ENCODE measurements at places on chromosomes 13 and 19. TPM values are rescaled to one million over a fixed set of nuclear protein-coding genes. Genes with fewer than 3 reads are reported as not detected.

GRCh38 chr19:38281811-38282566 lies 17.6 kb downstream of the SPINT2 start:
- DNase-seq: no peak

DNA sequence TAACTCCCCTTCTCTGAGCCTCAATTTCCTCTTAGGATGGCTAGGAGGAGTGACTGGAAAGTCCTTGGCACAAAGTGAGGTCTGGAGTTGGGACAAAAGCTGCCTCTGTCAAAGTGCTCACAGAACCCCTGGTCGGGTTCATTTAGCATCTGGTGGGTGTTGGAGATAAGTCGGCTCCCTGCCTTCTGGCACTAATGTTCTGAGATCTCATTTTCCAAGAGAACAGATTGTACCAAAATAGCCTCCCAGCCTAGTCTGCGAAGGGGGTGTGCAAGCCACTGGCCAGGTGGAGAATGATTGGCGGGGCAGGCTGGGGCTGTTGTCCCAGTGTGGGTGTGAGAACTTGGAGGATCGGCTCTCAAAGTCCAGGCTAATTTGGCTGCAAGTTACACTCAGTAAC lies 20.7 kb upstream of the NWD1 start:
- DNase-seq: no peak

- DNase-seq: peak; percentile 49
These were observed 32.6 kb downstream of the TFDP1 start for GRCh38 chr13:113616991-113617749.

GRCh38 chr13:33312150-33312860 lies 26.8 kb upstream of the STARD13 start:
- peak; percentile 59 for DNase-seq

GRCh38 chr19:660793-661426 lies 2.1 kb downstream of the RNF126 start:
- DNase-seq: no peak

Gene KLC3
- total RNA-seq: not detected

GRCh38 chr19:32415246-32415645 lies 9.7 kb downstream of the DPY19L3 start:
- no peak for DNase-seq

DNA sequence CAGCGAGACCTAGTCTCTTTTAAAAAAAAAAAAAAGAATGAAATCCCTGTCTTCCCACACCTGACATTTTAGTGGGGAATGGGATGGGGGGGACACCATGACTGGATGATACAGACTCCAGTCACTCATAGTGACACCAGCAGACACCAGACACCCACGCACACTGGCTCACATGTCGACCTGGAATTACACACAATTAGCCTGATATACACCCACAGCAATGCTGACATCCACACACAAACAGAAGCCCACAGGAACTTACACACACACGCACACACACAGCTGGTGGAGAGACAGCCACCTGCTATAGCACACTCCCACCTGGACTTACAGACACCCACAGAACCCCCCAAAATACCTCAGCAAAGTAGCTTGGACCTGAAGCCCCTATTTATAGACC lies 8.3 kb upstream of the NANOS3 start:
- no peak for DNase-seq

Gene NKPD1
- under 0.01 TPM for total RNA-seq

GRCh38 chr13:32114284-32114950 lies 82.8 kb downstream of the FRY start:
- DNase-seq: no peak

Gene ZIK1
- total RNA-seq: 11.3 TPM

Gene FBN3
- total RNA-seq: not detected

- DNase-seq: no peak
These were observed 29.4 kb upstream of the ZNF507 start for GRCh38 chr19:32316034-32316433.

DNA sequence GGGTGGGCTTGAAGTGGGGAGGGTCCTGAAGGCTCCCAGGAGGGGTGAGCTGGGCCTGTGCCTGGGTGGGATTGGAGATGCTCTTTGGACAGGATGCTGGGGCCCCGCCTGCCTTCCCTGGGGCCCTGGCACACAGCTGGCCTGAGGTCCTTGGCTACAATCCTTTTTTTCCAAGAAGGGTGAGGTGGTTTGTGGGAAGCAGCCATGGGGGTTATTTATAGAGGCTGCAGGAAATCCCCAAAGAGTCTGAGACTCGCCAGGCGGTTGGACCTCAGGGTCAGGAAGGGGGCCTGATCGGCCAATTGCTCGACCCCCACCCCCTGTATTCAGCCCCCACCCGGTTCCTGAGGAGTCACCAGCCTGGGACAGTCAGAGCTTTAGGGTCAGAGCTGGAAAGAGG lies 10.0 kb downstream of the GTPBP3 start:
- no peak for DNase-seq

DNA sequence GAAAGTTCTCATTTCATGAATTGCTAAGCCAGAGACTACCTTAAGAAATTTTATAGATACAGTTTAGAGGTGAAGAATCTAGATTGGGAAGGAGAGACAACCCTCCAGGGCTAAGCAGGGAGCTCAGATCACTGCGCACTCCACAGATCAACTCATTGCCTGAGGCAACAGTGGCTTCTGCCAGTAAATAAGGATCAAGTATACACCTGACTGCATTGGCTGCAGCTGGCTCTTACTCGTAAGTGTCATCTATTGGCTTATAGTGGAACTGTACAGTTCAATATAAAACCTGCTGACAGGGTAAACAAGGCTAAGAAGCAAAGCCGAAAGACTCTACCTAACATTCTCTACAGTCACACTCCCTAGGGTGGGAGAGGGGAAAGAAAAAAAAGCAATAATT lies 18.0 kb upstream of the C1QTNF9B start:
- DNase-seq: no peak

DNA sequence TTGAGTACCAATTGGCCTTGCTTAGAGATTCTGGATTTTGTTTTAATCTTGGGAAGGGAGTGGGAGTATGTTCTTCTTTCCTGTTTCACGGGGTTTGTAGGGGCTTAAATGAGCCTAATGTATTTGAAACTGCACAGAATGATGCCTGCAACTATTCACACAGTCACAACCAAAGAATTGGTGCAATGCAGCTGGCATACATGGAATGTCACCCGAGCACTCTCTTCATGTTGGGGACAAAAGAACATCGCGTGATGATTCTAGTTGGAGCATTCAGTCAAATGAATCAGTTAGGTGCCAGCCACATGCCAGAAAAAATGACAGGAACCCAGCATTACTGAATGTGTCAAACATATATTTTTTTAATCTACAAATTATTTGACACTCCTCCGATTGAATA lies 22.1 kb downstream of the STARD13 start:
- DNase-seq: no peak

- DNase-seq: no peak
These were observed 75.2 kb downstream of the DGKH start for GRCh38 chr13:42123600-42123999.

DNA sequence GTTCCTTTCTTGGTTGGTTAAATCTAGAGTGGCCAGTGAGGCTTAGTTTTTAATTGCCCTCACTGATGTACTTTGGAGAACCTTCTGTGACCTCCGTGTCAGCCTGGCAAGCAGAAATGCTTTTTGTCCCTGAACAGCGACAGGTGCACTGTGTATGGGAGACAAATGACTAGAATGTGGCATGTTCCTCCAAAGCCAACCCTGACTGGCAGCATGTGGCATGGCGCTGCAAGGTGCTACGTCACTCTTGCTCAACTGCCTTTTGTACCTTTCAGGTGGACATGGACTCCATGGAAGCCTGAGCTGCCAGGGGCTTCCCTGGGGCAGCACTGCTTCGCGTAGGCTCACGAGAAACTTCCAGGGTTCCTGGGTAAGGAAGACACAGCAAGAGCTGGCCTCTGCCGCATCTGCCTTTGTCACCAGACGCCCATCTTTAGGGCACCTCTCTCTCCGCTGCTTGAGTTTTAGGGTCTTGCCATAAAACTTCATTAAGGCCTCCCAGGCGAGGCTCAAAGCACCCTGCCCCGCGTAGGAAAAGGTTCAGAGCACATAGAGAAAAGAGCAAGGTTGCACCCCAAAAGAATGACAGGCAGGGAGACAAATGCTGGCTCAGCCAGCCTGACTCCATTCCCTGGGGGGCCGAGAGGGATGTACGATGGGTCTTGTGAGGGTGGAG lies 167.1 kb upstream of the SOX1 start:
- no peak for DNase-seq

Gene C19orf33
- 3.2 TPM for total RNA-seq

DNA sequence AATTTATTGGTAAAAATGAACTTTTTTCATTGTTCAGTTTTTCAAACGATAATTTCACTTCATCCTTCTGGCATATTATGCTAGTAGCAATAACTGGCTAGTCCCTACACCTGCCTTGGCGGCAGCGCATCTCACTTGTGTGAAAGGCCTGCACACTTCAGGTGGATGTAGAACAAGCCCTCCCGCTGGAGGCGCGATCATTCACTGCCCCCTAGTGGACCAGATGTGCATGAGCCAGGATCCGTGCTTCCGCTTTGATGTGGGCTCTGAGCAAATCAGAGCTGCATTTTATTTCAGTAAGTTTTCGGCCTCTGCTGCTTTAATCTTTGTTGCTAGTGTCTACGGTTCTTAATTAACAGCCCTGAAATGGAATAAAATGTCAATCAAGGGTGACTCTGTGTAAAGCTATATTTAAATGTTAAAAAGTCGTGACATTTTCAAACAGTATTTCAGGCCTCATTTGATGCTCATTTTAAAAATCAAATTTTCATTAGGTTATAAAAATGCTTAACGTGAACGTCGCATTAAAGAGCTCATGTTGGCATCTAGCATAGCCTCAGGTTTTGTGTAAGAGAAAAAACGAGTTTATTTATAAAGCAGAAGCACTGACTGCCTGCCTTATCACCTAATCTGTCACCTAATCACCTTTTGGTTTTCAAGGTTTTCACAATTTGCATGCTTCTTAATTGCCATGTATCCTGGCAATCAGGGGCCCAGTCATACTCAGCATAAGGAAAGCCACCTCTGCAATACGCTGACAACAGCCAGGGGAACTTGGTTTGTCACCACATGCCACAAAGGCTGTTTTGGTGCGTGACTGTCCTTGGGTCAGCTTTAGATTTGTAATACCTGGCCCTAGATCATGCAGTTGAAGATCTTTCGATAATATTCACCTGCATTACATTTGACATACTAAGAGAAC lies 112.2 kb downstream of the TEX26 start:
- DNase-seq: peak; percentile 83

DNA sequence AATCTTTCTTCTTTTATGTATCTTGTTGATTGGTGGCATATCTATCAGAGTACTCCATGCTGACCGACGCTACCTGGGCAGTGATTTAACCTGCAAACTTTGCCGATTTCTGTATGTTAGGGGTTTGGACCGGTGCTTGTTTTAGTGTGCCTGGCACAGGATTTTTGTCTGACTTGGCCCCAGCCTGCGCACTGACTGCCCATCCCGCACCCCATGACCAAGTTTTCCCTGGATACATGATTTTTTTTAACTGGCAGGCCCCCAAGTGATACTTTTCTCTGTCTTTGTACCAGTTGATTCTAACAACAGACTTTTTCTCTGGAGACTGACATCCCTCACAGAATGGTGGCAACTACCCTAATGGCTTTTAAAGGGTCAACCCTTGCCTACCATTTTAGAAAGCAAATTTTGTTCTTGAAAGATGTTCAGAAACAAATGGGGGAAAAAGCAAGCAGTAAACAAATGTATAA lies 69.0 kb upstream of the C1QTNF9B start:
- DNase-seq: no peak

- peak; percentile 31 for DNase-seq
These were observed 9.7 kb downstream of the R3HDM4 start for GRCh38 chr19:903266-903797.

- no peak for DNase-seq
These were observed 13.4 kb upstream of the SYT5 start for GRCh38 chr19:55193481-55193880.

- DNase-seq: no peak
These were observed 1.5 kb upstream of the PDX1 start for GRCh38 chr13:27918041-27918917.

Gene IGFL2
- total RNA-seq: not detected

DNA sequence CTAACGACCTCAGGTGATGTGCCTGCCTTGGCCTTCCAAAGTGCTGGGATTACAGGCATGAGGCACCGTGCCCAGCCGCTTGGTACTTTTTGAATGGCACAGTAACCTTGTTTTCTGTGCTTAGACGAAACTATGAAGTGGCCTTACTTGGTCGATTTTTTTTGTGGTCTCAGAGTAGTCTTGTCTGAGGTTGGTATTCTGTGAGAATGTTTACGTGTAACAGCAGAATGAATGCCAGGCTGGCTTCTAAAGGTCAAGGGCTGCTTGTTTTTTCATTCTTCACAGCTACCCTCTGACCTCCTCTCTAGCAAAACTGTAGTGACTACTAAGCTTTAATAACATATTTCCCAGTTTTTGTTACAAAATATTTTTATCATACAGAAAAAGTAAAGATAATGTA lies 313.3 kb downstream of the GPC6 start:
- DNase-seq: peak; percentile 25

DNA sequence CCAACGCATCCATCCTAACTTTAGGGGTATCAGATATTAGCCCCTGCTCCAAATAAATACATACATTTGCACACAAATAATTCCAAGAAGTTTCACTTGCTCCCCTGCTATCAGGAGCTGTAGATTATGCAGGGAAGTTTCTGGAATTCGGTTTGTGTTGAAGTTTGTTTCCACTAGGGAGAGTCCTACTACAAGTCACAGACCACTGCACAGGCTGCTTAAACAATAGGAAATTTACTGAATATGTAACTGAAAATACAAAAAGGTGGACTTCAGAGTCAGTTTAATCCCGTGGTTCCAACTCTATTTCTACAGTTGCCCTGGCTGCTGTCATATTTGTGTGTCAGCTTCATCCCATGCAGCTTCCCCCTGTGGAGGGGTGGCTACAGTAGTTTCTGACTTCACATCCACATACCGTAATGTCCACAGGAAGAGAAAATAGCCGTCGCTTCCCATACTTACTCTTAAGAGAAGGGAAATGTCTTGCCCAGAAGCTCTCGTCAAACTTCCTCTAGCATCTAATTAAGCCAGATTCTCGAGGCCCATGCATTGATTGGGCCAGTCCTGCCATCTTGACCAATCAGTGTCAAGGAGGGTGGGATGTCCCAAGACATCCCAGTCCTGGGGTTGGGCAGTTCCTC lies 286.6 kb downstream of the COG6 start:
- DNase-seq: no peak
